ENCODE measurements at places on chromosomes 2 and 18.

- no peak for DNase-seq
Observed at GRCh38 chr18:65746936-65747335, 3.9 kb upstream of the CDH7 start.

DNA sequence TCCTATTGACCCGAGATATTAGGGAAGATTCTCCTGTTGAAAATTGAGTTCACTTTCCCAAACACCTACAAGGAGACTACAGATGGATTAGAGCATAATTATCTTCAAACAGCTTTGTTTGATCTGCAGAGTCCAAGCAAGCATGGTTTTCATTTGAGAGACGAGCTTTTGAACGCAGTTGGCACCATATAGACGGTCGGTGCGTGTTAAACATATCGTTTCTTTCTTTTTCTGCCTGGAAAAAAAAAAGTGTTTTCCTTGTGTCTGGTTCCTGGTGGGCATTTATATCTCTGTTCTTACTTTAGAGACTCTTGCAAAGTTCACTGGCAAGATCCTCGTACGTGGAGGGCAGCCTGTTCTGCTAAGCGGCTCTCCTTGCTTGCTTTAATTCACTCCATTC lies 248.9 kb downstream of the TMEM182 start:
- DNase-seq, result no peak

GRCh38 chr2:73107211-73107926 lies 5.4 kb downstream of the RAB11FIP5 start:
- DNase-seq, result peak; percentile 42

DNA sequence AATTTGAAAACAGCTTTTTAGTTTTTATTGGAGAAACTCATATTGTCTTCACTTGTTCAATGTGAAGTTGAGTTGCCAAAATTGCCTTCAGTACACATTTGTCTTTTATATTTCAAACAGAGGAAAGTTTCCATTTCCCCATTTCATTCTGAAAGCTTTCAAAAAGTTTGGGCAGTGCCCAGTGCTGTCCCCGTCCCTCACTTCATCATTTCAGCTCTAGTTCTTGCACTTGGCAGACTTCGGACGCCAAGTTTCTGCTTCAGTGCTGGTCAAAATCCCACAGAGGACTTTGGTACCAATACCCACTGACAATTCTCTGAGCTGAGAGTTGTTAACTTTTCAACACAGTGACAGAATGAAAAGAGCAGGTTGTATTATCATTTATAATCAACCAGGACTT lies 43.4 kb upstream of the AQP4 start:
- DNase-seq, result no peak

DNA sequence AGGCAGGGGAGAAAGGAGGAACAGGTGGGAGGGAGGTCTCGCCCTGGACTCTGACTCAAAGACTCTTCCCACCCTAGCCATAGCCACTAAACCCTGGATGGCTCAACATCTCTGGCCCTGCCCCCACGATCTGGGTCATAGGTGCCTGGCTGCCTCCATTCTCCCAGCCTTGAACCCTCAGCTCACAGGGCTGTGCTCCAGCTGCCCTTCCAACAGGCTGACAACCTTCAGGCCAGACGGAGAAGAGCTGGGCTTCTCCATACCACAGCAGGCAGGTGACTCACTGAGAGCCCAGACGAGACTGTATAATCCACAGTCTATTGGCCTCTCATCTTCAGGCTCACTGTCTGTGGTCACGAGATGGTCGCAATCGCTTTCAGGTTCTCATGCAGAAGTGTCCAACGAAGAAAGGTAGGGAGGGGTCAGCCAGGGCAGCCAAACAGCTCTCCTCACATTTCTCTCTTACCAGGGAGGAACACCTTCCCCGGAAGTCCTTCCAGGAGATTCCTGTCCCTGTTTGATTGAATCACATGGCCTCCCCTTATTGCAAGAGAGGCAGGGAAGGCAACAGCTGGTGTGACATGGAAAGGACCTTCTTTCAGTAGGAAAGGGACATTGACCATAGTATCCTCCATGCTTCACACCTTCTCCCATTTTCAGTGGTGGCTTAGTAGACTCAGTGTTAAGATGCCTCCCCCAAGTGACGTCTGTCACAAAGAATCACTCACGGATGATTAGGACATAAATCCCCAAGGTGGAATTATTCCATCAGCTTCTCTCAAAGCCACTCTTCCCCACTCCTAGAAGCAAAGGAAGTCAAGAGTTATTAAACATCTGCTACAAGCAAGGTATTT lies 100.1 kb downstream of the MRO start:
- DNase-seq, result no peak

DNA sequence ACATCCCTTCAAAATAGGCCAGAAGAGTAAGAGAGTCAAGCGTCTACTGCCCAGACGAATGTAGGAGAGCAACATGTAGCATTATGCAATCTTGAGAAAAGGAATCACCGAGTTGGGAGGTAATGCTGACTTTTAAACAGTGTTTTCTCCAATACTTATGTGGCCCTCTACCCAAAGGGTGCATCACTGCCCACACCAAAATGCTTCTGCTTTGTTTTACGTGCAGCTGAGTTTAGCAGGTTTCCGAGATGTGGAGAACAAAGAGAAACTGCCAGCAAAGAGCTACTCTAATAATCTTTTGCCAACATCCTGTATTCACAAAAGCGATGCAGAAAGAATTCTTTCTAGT lies 63.4 kb upstream of the ZEB2 start:
- DNase-seq, result no peak

DNA sequence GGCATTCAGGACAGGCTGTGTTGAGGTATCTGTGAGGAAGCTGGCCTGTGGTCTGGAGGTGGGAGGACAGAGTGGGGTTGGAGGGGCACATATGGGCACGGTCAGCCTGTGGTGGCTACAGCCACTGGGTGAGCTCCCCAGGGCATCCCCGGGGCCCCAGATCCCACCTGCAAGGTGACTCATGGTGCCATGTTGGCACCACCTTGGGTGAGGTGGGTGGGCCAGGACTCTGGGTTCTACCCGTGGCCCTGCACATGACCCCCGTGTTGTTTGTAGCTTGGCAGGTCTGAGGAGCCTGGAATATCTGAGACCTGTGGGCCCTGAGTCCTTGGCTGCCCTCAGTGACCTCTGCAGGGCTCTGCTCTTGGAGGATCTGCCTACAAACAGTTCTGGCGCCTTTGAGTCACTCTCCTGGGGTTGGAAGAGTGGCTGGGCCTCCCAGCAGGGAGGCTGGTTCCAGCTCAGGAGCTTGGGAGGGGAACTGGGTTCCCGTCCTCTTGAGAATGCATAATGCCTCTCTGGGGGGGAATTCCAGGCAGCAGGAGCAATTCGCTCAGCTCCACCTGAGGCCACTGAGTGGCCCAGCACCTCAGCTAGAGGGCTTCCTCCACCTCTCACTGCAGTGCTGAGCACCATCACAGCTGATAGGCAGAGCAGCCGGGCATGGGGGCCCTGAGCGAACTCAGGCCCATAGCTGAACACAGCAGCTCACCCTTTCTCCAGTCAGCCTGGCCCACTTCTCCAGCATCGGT lies 105.1 kb downstream of the DYSF start:
- no peak for DNase-seq

GRCh38 chr2:28276076-28276618 lies 116.5 kb upstream of the FOSL2 start:
- no peak for DNase-seq

DNA sequence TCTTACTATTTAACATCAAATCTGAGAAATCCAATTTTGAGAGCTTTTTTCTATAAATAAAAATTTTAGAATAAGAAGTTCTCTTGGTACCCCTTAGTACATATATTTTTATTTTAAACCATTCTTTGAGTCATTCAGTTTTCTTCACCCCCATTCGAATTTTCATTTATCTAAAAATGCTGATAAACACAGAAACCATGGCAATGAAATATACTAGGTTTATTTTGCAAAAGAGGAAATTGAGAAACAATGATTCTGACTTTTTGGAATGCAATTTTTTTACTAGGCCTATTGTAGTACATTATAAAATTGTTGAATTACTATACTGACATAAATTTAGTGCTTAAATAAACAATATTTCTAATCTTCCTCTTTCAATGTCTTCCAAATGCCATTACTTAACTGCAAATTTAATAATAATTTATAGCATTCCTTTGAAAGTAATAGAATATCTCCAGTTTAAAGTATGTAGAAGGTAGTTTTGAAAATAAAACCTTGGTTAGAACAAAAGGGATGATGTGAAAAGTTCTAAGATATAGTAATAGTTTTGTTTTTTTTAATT lies 46.3 kb downstream of the TANK start:
- no peak for DNase-seq

- DNase-seq, result no peak
Observed at GRCh38 chr2:73034661-73035375, 36.7 kb downstream of the SFXN5 start.

DNA sequence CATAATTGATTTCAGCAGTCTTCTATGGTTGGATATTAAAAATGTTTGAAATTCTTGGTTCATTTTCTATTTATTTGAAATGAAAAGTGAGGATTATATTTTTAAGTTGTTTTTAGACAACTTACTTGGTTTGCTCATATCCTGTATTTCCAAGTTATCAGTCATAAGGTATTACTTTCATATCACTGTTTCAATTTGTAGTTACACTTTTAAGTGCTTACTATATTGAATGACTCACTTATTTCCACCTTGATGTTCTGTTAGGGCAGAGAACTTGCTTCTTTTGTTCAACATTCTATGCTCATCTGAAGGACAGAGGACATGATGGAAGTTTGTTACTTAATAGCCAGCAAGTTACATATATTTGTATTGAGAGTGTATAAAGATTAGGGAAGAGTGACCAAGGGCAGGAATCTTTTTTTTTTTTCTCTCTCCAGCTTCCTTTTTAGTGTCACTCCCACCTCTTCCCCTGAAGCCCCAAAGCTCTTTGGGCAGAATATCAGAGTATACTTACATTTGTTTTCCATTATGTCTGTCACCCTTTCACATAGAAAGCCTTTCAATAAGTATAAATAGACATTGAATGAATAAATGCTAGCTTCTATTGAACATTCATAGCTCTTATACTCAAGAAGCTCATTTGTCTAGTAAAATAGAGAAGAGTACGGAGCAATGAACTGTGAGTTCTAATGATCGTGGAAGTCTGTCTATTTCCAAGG lies 28.1 kb downstream of the PIK3C3 start:
- DNase-seq, result no peak

- no peak for DNase-seq
Observed at GRCh38 chr18:45671321-45671720, 52.7 kb upstream of the SLC14A1 start.

GRCh38 chr18:69186162-69186561 lies 214.5 kb upstream of the DOK6 start:
- no peak for DNase-seq
